H9 (cell line): ENCODE measurements at places on chromosomes 5 and 9. TPM values are rescaled to one million over a fixed set of nuclear protein-coding genes. Genes with fewer than 3 reads are reported as not detected.

The CNTLN gene
- total RNA-seq = 13.7 and 15.0 TPM in 2 replicates

The IGIP gene
- 0.52 and 0.53 TPM in 2 replicates for total RNA-seq

The PROB1 gene
- 3.3 and 3.4 TPM in 2 replicates for total RNA-seq

The ORM1 gene
- total RNA-seq = 4.0 and 4.4 TPM in 2 replicates

The SPATA31D3 gene
- not detected in 2 replicates for total RNA-seq

The OR2V1 gene
- not detected in 2 replicates for total RNA-seq

The DMRT3 gene
- total RNA-seq = not detected in 2 replicates

The PIP5K1B gene
- 1.7 and 2.5 TPM in 2 replicates for total RNA-seq

The EXD3 gene
- total RNA-seq = 13.5 and 15.3 TPM in 2 replicates
